NCI-H2107 (cell line): ENCODE measurements at places on chromosomes 7 and 10.

- no peak for DNase-seq
These were observed 112.0 kb upstream of the FGFR2 start for GRCh38 chr10:121710207-121710606.

DNA sequence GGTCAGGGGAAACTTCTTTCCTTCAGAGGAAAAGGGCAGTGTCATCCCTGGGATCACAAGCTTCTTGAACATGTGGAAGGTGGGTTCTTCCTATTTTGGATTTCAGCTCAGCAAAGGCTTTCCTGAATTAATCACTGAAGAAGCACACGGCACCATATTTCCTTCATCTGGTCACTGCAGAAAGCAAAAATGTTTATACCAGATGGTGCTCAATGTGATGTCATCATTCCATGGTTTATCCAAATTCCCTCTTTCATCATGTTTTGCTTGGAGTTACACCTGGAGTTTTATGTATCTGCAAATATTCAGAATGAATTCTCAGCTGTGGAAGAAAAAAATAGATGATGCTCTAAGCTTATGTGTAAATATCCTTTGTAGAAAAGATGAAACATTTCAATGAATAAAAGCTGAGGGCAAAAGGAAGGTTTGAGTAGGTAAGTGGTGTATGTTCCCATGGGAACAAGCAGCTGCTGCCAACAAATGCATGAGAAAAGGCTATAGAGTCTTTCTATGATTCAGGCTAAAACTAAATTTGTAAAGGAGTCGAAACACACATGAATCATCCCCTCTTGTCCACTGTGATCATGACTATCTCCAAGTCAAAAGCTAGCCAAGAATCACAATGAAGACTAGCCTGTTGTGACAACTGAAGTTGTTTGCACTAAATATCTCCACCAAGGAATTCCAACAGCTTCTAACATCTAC lies 26.9 kb upstream of the BPGM start:
- DNase-seq = no peak

GRCh38 chr7:128922496-128923410 lies 12.2 kb upstream of the KCP start:
- no peak for DNase-seq

DNA sequence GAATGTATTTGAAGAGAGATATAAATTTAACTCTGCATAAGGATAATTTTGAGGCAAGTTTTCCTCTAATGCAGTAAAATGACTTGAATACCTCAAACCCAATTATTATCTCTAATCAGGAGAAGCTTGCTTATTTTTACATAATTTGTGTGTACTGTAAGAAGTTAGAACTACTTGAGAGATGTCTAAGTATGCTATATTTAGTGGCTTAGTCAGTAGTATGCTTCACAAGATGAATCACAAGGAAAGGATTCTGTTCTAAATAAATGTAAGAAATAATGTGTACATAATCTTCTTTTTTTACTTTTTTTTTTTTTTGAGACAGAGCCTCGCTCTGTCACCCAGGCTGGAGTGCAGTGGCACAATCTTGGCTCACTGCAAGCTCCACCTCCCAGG lies 13.7 kb downstream of the PHTF2 start:
- no peak for DNase-seq

GRCh38 chr10:129477051-129477450 lies 10.0 kb downstream of the MGMT start:
- no peak for DNase-seq

- DNase-seq = no peak
These were observed 21.4 kb downstream of the UBN2 start for GRCh38 chr7:139252451-139252850.

DNA sequence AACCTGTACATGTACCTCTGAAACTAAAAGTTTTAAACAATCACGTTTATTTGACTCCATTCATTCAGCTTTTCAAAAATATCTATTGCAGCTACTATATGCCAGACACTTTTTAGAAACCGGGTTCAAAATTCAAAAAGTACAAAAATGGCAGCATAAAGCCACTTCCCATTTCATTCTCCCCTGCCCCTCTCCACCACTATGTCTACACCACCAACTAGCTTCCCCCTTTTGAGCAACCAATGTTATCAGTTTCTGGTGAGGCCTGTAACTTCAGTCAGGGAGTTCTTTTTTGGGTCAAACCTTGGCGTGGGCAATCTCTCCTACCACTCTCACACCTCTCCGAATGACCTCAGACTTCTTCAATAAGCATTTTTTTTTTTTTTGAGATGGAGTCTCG lies 11.5 kb upstream of the HHEX start:
- no peak for DNase-seq

GRCh38 chr10:119801998-119802538 lies 70.6 kb downstream of the MCMBP start:
- DNase-seq = no peak
